T-helper 1 cell (primary cell): ENCODE measurements at places on chromosomes 1 and 21.

GRCh38 chr1:230283678-230284077 lies 142.5 kb downstream of the PGBD5 start:
- no peak for DNase-seq

DNA sequence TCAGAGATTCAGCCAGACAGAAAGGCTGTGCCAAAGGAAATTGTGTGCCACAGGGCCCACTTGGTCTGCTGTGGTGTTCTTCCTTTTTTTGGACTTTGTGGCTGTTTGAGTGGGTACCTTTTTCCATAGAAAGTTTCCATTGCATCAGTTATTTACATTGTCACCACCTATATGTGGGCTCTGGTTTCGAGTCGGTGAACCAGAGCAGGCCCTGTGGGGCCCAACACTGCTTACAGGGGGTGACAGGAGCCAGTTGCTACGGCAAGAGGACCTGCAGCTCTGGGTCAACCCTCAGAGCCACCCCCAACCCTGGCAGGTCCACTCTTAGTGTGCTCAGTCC lies 157.0 kb upstream of the EDN2 start:
- DNase-seq, result no peak

DNA sequence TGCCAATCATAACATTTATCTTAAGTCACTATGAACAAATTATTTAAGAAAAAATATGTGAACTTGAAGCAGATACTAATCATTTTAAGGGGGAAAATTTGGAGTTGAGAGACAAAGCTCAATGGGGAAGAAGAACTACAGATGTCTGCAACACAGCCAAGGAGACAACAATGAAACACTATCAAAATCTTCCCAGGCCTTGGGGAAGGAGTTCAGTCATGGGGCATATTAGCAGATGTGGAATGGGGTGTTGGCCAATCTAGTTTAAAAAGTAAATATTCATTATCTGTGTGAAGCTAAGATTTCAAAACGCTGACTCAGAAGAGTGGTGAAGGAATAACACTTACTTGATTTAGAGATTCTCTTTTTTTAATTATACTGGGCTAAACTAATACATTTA lies 671.6 kb upstream of the ZP4 start:
- no peak for DNase-seq

- no peak for DNase-seq
These were observed 59.1 kb downstream of the BCL9 start for GRCh38 chr1:147600119-147601111.

GRCh38 chr1:52413410-52413989 lies 9.1 kb downstream of the PRPF38A start:
- DNase-seq, result no peak

GRCh38 chr1:204990059-204990664 lies 52.9 kb upstream of the CNTN2 start:
- no peak for DNase-seq

DNA sequence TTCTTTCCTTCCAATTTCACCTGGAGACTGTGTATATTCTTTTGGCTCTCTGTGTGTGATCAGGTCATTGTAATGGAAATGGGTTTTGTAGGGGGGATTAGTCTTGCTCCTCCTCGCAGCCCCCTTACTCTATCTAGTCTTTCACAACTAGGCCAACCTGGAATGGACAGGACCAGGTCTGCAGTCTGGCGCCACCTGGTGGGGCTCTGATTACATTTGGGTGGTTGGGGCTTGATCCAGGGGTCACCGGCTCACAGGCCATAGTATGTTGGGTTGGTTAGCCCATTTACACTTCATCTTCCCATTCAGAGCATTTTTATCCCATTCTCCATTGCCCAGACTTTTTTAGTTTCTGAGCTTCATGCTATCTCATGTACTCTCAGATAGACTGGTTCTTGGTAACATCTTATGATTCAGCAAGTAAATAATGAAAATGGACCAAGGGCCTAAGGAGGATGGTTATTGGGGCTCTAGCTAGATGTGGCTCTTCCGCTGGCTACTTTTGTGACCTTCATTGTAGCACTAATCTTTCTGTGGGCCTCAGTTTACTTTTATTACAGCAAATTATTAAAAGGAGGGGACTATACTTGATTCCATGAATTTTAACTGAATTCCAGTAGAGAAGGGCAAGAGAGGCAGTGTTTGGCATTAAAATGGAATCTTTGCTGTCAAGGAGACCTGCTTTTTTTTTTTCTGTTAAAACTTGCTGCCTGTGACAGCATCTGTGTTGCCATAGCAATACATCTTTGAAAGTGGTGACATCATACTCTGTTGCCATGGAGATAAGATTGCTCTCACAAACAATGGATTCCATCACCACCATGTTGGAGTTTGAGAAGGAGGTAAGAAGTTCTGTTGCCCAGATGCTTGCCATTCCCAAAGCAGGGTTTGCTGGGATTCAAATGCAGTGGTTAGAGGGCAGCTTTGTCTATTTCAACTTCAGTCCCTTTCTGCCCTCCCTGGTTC lies 150.1 kb downstream of the PLXNA2 start:
- no peak for DNase-seq

GRCh38 chr1:110234691-110235090 lies 24.6 kb downstream of the KCNC4 start:
- DNase-seq, result no peak

DNA sequence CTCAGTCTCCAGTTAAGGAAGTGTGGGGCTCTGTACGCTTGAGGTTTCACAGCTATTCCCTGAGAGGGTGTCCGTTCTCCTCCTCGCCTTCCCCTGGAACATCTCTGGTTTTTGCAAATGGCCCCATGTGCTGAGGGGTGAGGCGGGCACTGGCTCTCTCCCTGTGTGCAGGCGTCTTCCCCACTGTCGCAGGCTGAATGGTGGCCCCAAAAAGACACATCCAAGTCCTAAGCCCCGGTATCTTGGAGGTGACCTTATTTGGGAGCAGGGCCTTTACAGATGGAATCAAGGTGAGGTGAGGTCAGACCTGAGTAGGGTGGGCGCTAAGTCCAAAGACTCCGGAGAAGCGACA lies 98.0 kb upstream of the TMPRSS2 start:
- no peak for DNase-seq

DNA sequence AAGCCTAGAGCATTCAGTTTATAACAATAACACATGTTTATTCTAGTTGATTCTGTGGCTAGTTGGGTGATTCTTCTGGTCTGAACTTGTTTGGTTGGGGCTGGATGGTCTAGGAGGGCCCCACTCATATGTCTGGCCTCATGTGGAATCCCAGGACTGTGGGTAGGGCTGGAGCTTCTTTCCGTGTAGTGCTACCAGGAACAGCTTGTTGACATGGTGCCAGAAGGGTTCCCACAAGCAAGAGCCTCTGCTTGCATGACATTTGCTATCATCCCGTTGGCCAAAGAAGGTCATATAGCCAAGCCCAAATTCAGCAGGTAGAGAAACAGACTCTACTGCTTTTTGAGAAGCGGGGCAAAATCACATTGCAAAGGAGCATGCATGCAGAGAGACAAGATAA lies 67.6 kb upstream of the PPP2R5A start:
- no peak for DNase-seq

DNA sequence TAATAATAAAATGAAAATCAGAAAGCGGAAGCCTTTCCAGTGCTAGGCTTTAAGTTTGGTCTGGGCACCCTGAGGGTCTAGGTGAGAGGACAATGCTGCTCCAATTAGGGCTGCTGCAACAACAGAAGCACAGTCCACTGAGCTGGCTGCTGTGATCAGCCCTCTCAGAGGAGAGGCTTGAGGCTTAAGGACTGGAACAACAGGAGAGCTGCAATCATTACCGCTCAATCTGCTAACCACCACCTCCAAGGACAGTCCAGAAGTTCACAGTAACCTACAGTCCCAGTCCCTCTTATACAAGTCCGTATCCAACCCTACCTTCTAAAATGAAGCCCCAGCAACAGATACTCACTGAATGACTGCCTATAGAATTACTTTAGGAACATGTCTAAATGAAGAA lies 62.1 kb downstream of the USP24 start:
- DNase-seq, result no peak

DNA sequence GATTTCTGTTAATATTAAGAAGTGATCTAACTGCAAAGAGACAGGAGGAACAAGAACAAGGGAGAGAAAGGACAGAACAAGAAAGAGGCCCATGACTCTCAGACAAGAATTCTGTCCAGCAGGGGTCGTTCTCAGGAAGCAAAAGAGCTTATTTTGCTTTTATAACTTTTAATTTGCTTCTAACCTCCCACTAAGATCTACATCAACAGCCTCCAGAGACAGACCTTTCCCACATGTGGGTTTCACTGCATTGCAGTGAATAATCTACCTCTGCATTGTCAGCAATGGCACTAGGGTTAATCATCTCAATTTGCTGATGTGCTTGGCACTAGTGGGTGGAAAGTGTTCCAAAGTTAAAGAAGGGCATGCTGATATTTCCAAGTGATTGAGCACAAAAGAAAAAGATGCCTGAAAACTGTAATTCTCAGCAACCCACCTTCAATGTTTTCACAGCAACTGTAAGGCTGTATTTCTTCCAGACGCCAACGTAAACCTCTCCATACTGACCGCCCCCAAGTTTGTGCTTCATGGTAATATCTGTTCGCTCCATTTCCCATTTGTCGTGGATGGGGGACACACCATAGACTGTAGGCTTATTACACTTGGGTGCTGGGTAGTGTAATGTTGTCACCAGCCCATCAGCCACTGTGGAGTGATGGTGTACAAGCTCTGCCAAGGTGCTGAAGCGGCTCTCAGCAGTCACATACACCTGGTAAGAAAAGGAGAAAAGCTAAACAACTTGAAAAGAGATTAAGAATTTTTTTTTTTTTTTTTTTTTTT lies 39.5 kb downstream of the TOR3A start:
- no peak for DNase-seq

- DNase-seq, result no peak
These were observed 2.5 kb downstream of the PRDX6 start for GRCh38 chr1:173479649-173480048.

GRCh38 chr1:25524568-25525360 lies 18.6 kb upstream of the LDLRAP1 start:
- DNase-seq, result no peak

GRCh38 chr21:35284199-35284598 lies 235.1 kb upstream of the RUNX1 start:
- DNase-seq, result no peak

DNA sequence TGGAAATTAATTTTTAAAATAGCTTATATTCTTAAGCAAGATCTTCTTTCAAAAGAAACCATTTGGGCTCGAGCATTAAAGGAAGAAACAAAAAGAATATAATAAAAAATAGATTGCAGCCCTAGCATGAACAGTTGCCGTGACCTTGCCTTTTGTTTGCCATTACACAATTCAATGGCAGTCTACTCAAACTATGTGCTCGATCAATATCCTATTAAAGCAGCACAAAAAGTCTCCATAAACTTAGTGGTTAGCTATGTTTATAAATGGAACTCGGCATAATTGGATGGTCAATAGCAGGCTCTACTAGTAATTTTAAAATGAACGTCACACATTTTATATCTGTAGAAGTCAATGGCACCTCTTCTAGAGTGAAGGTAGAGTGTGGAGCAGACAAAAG lies 256.5 kb downstream of the NFIA start:
- DNase-seq, result no peak

DNA sequence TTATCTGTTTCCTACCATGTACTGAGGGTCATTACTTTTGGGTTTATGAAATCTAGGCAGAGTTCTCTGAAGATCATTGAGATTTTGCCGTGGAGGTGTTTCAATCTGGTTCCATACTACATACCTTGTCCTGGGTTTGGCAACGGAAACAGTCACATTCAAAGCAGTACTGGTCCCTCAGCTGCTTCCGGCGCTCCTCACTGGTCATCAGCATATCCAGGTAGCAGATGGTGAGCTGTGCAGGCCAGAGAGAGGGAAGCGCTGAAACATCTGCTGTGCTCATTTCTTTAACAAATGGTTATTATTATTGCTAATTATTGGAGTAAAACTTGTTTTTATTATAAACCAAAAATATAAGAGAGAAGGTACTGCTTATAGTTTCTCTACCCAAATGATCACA lies 591.7 kb downstream of the SMYD3 start:
- DNase-seq, result no peak

DNA sequence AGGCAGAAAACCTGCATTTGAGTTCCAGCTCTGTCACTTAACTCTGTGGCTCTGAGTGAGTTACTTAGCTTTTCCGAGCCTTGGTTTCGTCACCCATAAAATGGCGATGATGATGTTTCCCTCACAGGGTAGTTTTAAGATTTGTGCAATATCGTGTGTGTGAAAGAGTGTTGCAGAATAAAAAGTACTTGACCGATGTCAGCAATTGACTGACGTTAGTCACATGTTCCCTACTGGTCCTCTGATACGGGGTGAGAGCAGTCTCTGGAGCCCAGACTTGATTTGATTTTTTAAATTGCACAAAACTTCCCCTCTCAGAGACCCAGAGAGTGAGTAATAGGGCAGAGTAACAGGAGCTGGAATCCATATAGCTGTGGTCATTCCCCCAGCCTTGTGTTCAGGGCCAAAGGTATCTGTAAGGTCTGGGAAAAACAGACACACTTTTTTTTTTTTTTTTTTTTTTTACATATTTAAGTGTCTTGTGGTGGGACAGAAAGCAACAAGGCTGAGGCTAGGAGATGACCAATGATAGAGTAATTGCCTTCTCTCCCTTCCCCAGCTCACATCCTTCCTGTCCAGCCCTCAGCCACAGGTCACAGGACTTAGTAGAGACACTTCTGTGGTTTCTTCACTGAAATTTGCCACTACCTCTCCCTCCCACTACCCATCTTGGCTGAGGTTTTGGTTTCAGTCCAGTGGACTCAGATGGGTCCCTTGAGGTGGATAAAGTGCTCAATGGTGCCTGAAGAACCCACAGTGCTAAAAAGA lies 2.0 kb downstream of the FCER1G start:
- no peak for DNase-seq
